ENCODE measurements at places on chromosomes 3 and 15.

DNA sequence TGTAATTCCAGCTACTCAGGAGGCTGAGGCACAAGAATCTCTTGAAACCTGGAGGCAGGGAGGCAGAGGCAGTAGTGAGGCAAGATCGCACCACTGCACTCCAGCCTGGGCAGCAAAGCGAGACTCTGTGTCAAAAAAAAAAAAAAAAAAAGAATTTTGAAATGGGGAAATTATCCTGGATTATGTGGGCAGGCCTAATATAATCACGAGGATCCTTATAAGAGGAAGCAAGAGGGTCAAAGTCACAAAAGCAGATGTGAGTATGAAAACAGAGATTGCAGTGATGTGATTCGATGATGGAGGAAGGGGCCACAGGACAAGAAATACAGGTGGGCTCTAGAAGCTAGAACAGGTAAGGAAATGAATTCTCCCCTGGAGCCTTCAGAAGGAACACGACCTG is 159.6 kb downstream of the LEKR1 start:
- no peak for DNase-seq

DNA sequence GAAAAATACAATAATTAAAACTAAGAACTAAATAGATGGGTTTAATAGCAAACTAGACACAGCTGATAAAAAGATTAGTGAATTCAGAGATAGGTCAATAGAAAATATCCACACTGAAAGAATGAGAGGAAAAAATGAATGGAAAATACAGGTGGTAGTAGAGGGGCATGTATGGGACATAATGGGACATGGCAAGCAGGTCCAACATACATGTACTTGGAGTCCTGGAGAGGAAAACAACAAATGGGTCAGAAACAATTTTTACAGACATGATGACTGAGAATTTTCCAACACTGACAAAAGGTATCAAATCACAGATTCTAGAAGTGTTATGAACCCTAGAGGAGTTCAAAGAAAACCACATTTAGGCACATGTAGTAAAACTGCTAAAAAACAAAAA is 68.4 kb downstream of the MTHFS start:
- DNase-seq, result no peak

- no peak for DNase-seq
Measured at GRCh38 chr15:98954411-98954810, 53.2 kb downstream of the PGPEP1L start.

DNA sequence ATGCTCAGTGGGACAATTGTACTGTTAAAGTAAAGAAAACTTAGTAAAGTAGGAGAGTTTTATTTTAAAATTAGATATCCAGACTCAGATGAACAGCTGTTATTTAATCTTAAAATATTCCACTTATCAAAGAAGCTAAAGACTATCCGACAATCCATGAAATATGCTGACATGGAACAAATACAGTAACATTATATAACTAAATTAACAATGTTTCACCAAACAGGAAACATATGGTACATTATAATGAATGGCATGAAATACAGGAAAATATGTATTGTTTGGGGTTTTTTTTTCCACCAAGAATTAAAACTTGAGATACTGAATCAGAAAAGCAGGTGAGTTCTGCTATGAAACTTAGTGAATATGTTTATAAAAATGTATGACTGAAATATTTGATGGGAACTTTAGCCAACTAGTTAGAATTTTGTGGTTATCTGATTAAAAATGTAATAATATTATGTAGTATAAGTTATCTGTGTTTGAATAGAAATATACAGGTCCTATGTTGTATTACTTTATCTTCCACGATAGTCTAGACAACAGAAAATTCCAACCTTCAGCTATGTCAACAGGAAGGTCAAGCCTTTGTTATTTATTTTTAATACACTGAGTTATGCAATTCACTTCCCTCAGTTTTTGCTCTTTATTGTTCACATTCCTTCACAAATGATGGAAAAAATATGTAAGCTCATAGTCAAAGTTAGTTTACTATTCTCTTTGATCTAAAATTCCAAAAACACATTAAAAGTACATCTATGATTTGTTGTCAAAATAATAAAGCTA is 72.7 kb downstream of the UACA start:
- no peak for DNase-seq

GRCh38 chr3:160346511-160346910 is 52.5 kb downstream of the IFT80 start:
- DNase-seq, result no peak

DNA sequence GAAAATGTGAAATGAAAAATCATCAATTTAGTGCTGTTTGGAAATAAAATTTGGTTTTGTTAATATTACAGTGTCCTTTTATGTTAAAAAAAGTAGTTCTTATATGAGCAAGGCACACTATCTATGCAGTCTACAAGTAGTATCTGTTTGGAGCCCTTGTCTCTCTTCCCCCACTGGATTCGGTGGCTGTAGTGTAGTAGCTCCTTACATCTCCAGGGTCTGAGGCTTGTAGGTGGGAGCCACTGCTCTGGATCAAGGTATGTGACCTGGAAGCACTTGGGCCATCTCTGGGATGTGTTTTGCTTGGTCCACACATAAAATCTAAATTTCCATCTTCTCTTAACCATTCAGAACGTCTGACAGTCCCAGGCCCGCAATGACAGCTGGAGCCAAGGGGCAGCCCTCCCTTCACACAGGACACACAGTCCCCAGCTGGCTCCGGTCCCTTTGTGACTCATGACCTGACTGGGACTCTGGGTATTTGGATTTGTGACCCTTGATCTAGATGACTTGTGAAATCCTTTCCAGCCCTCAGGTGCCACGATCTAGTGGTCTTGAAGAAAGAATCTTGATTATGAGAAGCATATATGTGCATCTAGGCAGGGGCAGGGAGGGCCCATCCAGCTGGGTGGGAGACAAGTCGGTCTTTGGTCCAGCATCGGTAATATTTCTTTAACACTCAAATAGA is 80.0 kb downstream of the USP13 start:
- no peak for DNase-seq

- DNase-seq, result no peak
Measured at GRCh38 chr3:194084284-194084683, 51.7 kb upstream of the HES1 start.

DNA sequence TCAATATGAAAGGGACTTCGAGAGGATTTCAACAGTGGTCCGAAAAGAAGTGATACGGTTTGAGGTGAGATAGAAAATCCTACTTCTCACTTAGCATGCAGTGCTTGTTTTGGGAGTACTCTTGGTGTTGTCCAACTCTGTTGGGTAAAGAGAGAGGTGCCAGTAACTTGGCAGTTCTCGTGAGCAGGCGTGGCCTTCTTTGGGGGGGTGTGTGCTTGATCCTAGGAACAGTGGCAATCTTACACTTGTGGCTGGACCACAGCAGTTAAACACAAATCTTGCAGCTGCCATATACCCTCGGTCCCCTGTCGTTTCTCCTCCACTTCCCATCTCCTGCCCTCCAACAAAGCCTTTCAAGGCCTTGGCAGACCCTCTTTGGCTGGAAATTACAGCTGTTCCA is 15.2 kb upstream of the SNX22 start:
- no peak for DNase-seq

DNA sequence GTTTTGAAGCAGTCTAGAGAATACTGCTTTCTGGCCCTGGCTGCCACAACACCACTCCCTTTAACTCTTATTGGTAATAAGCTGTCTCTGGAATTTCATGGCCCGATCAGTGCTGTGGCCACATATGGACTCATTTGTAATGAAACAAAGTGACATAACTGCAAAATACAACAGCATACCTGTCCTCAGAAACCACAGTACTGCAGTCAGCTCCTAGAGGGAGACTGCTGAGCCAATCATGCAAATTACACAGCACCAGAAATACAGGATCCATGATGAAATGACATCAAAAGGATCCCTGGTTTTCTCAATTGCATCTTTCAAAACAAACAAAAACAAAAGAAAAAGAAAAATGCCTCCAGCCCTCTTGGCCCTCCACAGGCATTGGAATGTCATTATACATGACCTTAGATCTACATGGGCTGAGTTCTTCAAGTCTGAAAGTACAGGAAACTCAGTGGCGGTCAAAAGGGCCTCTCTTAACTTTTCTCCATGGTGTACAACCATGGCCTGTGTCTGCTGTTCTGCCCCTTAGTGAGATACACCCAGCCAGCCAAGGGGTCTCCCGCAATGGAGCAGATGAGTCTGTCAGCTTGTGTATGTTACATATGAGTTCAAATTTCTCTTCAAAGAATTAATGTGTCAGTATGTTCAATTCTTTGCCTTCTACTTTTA is 24.9 kb upstream of the KBTBD12 start:
- DNase-seq, result no peak

GRCh38 chr15:32704395-32704981 is 13.3 kb upstream of the GREM1 start:
- no peak for DNase-seq

- DNase-seq, result no peak
Measured at GRCh38 chr3:55282994-55283393, 204.1 kb downstream of the WNT5A start.

DNA sequence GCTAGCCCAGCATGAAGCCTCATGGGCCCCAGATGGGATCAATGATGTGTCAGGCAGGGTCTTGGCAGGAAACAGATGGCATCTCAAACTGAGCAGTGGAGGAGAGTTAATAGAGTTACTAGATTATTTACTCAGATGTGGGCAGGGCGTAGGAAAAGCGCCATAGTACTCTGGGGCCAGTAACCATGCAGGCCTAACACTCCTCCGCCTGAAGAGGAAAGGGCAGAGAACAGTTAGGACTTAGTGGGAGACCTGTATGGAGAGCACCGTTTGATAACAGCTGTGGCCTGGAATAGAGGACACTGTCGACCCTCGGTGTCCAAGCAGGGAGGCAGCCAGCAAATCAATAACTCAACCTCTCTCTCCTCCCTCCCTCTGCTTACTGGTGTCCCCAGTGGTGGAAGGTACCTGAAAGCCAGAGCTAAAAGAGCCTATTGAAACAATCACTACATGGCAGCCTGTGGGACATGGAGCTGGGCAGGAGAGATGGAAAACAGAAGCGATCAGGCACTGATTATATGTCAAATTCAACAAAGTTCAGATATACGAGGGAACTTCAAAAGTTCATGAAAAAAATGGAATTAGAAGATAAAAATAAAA is 111.4 kb upstream of the CCNL1 start:
- DNase-seq, result no peak

DNA sequence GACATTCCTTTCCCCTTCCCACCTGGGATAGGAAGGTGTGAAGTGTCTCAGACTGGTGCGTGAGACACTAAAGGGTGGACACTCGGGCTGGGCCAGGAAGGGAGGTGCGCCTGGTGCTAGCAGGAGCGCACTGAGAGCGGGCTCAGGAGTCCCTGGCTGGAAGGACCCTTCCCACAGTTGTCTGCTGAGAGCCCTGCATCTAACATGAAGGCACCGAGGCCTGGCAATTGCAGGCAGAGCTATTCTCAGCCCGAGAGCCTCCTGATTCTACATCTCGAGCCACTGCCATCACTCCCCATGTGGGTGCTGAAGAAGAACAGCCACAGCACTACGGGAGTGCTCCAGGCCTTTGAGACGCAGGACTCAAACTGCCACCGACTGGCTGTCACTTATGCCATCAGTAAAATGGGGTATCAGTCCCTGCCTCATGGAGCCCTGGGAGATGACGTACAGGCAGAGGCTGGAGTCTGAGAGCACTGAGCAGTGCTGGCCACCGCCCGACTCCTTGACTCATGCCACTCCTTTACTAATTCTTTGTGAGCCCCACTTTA is 159.4 kb downstream of the KLF13 start:
- DNase-seq, result no peak

GRCh38 chr15:27869697-27870281 is 229.3 kb downstream of the OCA2 start:
- no peak for DNase-seq

DNA sequence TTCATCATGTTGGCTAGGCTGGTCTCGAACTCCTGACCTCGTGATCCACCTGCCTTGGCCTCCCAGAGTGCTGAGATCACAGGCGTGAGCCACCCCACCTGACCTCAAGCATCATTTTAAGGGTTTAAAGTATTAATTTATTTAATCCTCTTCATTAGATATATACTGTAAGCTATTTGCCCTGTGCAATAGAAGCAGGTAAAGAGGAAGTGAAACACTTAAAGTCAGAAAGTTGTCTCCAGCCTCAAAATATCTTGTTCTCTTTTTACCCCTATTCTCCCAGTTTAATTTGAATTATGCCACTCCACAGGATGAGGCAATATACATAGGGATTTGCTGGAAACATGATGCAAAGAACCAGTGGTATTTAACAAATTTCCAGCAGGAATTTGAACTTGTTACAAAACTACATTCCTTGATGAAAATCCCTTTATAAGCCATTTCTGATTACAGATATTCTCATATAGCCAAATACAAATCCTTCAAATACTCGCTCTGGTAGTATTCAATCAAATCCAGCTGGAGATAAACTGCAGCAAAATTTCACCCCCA is 2.0 kb downstream of the NDUFB5 start:
- no peak for DNase-seq

DNA sequence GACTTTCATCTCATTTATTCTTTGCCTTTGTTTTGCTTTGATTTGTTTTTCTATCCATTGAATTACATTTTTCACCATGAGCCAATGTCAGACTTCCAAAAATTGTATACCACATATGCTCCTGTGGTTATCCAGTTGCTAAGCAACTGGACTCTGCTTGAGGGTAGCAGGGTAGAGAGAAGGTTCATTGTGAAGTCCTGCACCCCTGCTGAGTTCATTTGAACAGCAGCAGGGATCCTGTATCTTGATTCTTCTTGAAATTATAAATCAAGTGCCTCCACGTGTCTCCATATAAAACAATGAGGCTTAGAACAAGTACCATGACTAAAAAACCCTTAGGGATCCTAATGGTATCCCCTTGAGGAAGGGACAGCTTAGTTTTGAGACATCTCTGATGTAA is 449.3 kb downstream of the ROBO2 start:
- no peak for DNase-seq

- no peak for DNase-seq
Measured at GRCh38 chr3:44117239-44117638, 124.4 kb upstream of the TOPAZ1 start.

- DNase-seq, result no peak
Measured at GRCh38 chr3:120095979-120096426, 1.8 kb upstream of the GSK3B start.

DNA sequence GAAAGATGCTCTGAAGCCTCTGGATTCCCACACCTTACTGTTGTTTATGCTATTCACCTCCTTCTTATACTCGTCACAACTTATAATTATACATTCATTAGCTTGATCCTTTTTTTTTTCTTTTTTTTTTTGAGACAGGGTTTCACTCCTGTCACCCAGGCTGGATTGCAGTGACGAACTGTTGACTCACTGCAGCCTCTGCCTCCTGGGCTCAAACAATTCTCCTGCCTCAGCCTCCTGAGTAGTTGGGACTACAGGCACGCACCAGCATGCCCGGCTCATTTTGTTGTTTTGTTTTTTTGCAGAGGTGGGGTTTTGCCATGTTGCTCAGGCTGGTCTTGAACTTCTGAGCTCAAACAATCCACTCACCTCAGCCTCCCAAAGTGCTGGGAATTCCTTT is 143.6 kb downstream of the PLCL2 start:
- no peak for DNase-seq

DNA sequence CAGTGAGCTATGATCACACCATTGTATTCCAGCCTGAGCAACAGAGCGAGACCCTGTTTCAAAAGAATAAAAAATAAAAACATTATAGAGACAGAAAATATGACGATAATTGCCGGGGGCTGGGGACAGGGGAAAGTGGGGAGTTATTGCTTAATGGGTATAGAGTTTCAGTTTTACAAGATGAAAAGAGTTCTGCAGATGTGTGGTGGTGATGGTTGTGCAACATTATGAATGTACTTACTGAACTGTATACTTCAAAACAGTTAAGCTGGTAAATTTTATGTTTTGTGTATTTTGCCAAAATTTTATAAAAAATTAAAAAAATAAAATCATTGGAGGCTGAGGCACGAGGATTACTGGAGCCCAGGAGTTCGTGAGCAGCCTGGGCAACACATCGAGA is 24.8 kb upstream of the ZNF774 start:
- no peak for DNase-seq

Measured in stimulated activated CD8-positive, alpha-beta memory T cell treated with anti-CD3 and anti-CD28 coated beads, Interleukin-7, amount 100 ng/mL, for 1 hour (primary cell).